ENCODE measurements at places on chromosomes 7 and 10.

DNA sequence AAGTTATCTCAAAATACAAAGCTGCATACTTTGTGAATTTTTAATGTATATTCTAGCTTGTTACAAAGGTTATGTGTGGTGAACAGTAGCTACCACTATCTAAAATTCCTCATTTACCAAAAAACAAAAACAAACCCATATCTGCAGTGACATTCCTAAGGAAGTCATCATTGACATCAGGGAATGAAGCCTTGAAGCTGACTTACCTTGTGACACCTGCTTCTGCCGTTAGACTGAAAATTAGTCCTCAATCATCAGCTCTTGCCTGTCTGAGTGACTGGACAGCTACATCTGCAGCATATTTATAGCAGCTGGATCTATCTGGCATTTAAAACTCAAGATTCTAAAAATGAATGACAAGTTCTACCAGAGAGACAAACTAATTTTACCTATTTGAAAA, 43.2 kb downstream of the COBL start:
- no peak for DNase-seq

DNA sequence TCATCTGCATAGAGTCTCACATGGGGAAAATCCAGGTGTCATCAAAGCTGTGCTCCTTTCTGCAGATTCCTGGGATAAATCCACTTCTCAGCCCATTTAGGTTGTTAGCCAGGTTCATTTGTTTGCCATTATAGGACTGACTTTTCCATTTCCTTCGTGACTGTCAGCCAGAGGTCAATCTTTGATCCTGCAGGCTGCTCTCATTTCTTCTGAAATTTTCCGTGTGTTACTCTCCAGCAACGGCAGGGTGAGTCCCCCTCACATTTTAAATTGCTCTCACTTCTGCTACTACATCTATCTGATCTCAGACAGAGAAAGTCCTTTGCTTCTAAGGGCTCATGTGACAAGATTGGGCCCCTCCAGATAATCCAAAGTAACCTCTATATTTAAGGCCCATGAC, 150.7 kb upstream of the BET1 start:
- DNase-seq, result peak; percentile 3

DNA sequence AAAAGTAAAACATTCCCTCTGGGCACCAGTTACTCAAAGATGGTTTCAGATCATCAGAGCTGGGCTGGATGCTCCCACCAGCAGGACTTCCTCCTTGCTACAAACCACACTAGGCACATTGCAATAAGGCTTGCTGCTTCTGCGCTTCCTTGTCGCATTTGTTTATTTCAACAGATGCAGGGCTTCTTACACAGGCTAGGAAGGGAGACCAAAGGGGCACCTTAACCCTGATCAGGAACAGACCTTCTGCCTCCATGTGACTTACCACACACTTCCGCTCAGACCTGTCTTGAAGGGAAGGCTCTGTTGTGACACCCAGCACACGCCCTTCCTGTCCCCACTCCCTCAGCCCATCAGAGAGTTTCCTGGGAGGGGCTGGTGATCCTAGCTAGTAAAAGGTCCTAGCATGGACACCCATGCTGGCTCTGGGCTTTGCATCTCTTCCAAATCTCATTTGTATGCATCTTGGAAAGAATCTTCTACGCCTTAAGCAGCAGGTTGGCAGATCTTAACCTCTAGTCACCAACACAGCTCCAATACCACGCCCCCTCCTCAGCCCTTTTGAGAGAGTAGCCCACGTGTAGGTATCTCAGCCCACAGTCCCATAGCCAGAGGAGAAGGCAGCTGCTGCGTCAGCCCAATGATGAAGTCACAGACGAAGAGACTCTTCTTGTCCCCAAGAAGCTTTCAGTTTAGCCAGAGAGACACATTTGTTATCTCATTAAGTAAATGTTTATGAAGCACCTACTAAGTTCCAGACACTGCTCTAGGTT, 47.1 kb upstream of the SVIL start:
- no peak for DNase-seq

GRCh38 chr7:20282959-20283358, 47.7 kb upstream of the ITGB8 start:
- peak; percentile 33 for DNase-seq

- no peak for DNase-seq
These were observed 9.2 kb upstream of the SVIL start for GRCh38 chr10:29643771-29644501.

DNA sequence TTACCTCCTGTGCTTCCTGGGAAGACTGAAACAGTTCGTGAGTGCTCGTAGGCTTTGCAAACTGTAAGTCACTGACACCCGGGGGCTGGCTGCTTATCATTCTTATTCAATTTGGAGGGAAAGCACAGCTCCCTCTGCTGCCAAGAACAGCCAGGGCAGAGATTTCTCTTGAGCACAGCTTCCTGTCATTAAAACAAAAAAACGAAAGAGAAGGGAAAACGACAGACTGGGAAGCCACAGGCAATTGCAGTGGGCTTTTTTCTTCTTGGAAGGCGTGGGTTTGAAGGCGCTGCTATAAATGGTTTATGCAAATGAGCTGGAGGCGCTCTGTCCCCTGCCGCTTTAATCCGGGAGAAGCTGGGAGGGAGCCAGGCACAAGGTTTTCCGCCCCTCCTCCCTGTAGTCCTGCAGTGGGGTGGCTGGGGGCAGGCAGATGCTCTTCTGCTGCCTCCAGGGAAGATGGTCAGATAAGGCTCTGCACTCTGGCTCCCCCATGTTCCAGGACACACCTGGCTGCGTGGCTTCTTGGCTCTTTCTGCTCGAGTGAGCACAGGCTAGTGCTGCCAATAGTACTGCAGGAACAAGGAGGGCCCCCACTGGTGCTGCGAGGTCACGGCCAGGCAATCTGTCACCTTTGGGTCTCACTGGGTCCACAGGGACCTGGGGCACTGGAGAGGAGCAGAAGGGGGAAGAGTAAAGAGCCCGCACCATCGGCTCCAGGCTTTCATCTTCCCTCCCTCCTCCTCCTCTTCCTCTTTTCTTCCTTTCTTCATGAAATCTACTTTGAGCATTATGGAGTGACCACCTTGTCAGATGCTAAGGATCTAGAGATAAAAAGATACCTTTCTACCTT, 49.5 kb downstream of the NEURL1 start:
- DNase-seq, result peak; percentile 59
